ENCODE measurements at places on chromosomes 3 and 15.

GRCh38 chr15:77538027-77538451 lies 94.7 kb downstream of the LINGO1 start:
- no peak for DNase-seq

DNA sequence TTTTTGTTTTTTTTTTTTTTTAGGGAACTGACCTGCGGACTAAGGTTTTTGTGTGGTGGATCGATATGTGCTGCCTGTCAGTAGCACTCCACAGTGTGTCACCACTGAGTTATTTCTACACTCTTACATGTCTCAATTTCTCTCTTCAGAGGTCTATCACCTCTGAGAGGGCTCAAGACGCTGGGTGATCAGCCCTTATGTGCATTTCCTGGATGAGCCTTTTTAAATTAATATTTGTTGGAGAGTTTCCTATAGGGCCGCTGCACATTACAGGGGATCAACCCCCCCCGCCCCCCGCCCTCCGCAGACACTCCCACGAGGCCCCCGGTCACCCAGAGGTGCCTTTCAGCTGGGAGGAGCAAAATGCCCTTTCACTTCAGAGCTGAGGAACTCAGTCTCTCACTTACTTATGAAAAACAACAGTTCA lies 34.5 kb upstream of the AP4E1 start:
- DNase-seq = no peak

DNA sequence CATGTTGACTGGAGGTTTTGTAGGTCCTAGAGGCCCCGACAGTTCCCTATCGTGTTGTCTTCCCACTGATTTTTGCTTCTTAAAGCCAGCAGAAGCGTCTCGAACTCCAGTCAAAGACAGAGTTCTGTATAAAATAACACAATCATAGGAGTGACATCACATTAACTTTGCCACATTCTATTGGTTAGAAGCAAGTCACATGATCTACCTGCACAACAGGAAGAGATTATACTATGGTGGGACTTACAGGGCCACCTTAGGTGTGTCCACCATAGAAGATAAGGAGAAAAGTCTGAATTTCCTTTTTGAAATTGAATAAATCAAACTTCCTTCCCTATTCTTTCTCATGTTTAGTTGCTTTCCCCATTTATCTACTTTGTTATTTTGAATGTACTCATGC lies 365.5 kb downstream of the GRM7 start:
- no peak for DNase-seq

DNA sequence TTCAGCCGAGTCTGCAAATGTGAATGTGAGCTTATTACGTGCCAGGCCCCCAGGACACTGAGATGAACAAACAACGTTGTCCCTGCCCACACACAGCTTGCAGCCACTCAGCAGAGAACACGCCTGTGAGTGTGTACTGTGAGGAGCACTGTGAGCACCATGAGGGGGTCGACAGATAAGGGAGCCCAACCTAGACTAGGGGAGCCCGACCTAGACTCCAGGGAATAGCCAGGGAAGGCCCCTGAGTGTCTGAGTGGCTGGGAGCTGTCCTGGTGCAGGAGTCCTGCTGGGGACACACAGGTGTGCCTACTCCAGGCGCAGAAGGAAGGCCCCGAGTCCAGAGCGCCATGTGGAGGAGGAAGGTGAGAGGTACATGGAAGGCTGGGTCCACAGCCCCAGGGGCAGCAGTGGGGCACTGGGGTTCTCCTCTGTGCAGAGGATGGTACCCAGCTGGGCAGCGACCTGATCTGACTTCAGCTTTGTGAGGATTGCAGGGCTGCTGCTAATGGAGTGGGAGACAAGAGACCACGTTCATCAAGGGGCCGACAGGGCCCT lies 36.5 kb downstream of the MGLL start:
- no peak for DNase-seq

GRCh38 chr15:66452971-66453580 lies 44.5 kb downstream of the SNAPC5 start:
- no peak for DNase-seq

- no peak for DNase-seq
Observed at GRCh38 chr3:195183071-195183776, 87.7 kb downstream of the XXYLT1 start.

- DNase-seq = no peak
Observed at GRCh38 chr3:117837391-117837790, 1127.8 kb downstream of the TUSC7 start.

DNA sequence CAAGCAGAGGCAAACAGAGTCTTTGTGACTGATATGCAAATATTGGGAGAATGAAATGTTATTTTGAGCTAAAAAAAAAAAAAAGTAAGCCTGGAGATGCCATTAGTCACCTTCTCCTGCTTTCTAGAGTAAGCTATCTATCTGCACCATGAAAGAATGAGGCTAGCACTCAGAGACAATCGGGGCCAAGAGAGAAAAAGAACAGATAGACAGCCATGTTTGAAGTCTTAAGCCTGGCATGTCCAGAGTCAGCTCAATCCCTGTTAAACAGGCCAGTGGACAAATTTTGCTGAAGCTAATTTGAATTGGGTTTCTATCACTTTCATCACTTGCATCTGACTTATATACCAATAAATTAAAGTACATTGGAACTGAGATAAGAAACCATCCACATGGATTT lies 204.4 kb downstream of the SLC9A9 start:
- no peak for DNase-seq

GRCh38 chr3:45317710-45318109 lies 70.7 kb upstream of the LARS2 start:
- DNase-seq = no peak

GRCh38 chr3:191330530-191331048 lies 263 bp upstream of the UTS2B start:
- DNase-seq = peak; percentile 89

- DNase-seq = peak; percentile 50
Observed at GRCh38 chr15:62625429-62626033, 417.0 kb upstream of the TPM1 start.

- DNase-seq = no peak
Observed at GRCh38 chr15:80825361-80826030, 46.3 kb downstream of the CEMIP start.

- no peak for DNase-seq
Observed at GRCh38 chr3:76300746-76301145, 515.4 kb upstream of the ZNF717 start.

DNA sequence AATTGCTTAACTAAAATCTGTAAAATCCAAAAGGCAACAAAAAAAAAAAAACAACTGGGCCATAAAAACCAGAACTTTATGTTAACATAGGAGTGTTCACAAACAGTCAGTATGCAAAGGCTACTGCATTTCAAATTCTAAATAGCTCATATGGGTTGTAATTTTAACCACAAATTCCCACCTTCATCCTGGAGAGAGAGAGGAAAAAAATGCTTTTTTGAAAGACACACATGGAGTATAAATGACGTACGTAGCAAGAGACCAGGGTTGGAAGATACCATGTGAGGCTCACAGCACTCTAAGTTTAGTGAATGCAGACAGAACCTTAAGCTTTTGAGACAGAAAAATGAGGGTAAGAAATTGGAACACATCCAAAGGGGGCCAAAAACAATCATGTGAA lies 115.9 kb downstream of the FMN1 start:
- DNase-seq = no peak

- peak; percentile 67 for DNase-seq
Observed at GRCh38 chr3:42651248-42652091, 2.0 kb upstream of the ZBTB47 start.

DNA sequence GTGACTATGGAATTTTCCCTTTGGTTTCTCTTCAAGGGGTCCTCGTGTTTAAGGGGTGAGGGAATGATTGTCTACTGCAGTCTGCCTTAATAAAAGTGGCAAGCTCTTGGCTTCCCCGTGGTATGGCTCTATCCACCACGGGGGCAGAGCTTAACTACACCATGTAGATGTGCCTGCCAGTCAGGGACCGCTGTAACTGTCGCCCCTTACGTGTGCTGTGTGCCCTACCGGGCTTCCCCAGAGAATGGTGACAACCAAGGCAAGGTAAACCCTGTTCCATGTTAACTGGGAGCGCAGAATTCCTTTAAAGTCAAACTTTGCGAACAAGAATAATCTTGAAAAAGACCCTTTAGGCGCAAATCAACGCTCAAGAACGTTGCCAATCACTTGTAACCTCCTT lies 966 bp upstream of the C3orf80 start:
- no peak for DNase-seq

DNA sequence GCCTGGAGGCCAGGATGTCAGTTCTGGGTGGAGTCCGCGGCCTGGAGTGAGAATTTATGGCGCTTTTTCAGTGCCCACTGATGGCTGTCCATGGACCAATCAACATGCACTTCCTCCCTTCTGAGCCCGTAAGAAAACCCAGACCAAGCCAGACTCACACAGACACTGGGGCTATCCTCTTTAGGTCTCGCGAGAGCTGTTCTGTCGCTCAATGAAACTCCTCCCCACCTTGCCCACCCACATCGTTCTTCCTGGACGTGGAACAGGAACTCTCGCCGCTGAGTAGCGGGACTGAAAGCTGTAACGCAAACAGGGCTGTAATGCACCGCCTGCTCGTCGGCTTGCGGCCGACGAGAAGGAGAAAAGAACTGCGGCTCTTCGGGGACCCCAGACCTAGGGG lies 833.0 kb upstream of the CADM2 start:
- DNase-seq = no peak

GRCh38 chr15:97446138-97446537 lies 514.4 kb upstream of the ARRDC4 start:
- DNase-seq = no peak

- DNase-seq = peak; percentile 20
Observed at GRCh38 chr3:193783166-193783896, 190.3 kb downstream of the OPA1 start.

DNA sequence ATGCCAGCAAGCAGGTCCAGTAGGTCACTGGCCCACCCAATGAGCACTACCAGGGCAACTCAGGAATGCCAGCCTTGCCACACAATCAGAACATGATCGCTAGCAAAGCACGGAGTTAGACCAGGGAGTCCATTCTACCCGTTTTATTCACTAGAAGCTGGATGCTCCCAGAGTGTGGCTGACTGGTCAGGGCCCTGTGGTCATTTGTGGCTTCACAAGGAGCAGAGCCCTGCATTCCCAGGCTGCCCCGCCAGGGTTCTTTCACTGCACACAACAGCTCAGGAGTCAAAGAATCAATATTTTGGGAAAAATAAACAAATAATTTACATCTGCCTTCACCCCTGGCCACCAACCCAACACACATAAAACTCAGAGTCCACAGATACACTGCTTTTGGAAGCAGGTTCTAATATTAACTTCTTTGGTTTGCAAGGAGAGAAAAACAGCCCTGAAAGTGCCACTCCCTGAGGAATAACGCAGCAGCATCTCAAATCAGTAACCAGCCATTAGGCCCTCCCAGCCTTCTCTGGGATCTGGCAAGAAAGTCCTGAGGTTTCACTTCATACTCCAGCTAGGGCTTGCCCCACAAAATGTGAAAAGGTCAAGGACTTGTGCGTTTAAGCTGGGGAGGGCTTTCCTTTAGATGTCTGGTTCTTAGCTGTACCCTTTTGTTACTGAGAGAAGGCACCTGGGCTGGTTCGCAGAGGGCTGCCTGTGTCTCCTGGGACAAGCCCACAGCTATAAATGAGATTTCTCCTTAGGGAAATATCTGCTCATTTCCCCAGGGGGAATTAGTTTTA lies 16.0 kb downstream of the SIAH2 start:
- peak; percentile 83 for DNase-seq

- no peak for DNase-seq
Observed at GRCh38 chr3:186644683-186645082, 4.5 kb downstream of the FETUB start.

GRCh38 chr3:187783098-187783497 lies 37.8 kb upstream of the BCL6 start:
- peak; percentile 95 for DNase-seq

- peak; percentile 50 for DNase-seq
Observed at GRCh38 chr3:141860766-141861513, 15.5 kb upstream of the ATP1B3 start.

DNA sequence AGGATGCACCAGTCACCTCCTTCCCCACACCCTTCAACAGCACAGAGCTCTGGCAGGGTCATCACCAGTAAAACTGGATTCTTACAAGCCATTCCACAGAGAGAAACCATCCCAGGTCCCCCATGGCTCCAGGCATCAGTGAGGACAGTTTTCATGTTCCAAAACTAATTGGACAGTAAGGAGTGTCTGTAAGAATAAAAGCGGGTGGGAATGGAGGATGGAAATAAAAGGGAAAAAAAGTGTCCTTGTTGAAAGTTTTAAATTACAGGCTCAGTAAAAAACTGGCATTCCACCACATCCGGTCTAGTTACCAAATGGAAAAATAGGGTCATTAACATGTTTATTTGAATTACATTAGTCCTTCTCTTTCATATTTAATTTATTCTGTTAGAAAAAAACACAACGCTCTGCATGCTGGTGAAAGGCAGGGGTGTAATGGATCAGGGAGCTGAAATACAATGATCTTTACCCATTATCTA lies 117.4 kb downstream of the TIGIT start:
- DNase-seq = peak; percentile 64

- no peak for DNase-seq
Observed at GRCh38 chr15:72732086-72732485, 46.1 kb downstream of the BBS4 start.

DNA sequence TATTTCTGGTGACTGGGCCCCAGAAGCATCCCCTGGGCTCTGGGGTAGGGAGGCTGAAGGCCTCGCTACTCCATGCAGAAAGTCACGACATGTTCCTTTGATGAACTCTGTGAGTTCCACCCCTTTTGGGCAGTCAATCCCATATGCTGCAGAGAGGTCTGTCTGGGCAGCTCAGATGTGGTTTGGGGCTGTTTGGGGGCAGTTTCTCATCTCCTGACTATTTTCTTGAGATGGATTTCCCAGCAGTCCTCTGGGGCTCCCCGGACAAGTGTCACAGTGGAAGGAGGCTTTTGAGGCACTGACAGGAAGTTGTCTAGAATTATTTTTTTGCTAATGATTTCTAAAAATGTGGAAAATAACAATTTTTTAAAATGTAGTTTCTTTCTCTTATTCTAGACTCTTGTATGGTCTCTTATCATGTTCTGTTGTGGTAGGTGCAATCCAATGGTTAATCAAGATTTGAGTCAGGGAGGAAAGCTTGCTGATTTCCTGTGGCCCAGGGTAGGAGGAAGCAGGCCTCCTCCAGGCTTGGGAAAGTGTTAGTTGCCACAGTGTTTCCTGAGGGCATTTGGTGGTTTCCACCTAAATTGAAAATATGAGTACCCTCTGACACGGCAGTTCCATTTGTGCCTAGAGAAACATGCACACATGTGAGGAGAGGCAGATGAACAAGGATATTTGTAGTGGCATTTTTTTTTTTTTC lies 19.9 kb upstream of the TATDN2 start:
- DNase-seq = no peak

All from fibroblast of villous mesenchyme (primary cell).